ENCODE measurements at places on chromosomes 4 and X.

GRCh38 chr4:4386296-4386735, 586 bp upstream of the NSG1 start:
- peak; percentile 67 for DNase-seq

DNA sequence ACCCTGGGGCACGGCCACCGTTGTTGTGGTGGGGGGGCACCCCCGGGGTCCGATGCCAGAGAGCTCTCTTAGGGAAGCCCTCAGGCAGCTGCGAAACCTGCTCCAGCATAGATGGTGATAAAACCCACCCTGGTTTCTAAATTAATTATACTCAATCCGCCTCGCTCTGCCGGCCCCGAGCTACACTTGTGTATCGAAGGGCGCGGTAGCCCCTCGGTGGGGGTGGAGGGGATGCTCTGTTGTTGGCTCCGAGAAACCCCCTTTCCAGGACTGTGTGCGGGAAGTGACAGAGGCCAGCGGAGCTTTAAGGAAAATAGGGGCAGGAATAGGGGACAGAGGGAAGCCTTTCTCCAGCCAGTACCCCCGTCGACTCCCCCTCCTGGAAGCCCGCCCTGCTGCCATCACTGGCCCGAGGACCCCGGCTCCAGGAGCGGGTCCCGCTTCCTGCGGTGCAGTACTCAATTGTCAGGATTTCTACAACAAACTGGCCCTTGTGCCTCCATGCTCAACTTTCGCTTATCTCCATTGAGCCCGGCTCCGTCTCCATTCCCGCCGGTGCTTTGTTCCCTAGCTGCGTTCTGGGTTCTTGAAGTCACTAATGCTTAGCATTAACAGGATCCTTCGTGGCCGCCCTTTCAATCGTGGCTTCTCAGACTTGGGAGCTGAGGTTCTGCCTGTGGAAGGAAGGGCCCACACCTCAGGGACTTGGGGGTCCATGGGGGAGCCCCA, 408.2 kb downstream of the BCOR start:
- no peak for DNase-seq

DNA sequence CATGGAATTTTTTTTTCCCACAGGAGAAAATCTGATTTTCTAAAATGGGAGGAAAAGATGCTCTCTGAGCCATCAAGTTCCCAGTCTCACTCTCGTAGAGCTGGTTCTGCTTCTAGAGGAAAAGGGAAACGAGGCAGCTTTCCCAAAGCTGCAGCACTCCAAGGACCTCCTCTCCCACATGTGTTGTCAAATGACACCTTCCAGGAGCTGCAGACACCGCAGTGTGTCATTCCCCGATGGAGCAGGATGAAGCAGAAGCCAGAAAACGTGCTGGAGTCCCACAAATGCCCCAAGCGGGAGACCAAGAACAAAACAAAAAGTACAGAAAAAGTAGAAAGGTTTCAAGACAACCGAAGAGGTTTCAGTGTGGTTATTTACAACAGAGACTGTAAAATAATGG, 348.1 kb downstream of the ARHGAP10 start:
- DNase-seq = no peak

GRCh38 chrX:124010157-124010556, 48.7 kb downstream of the STAG2 start:
- DNase-seq = no peak

DNA sequence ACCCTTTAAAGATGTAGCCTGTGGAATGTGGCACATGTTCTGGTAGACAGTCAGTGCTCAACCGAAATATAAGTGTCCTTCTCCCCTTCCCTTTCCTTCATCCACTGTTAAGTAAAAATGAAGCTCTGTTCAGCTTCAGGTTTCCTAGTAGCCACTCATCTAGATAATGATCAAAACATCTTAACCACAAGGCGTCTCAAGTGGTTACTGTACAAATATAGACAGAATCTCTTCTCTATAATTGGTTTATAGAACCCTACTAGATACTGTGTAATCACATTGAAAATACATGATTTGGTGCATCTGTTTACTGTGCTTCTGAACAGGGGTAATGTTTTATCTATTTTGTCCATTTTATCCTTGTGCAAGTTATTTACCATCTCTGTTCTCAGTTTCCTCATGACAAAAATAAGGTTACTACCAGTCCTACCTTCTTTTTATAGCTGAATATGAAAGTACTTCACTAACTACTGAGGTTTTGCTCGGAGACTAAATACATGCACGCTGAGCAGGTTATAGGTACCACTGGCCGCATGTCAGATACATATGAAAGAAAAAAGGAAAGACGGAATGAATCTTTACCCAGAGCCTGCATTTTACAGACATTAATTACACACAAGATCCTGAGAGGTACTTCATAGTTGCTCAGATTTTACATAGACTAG, 20.3 kb upstream of the SLC25A4 start:
- no peak for DNase-seq

- no peak for DNase-seq
Measured at GRCh38 chr4:112270640-112271421, 14.9 kb downstream of the TIFA start.

GRCh38 chr4:11223311-11223710, 205.4 kb downstream of the HS3ST1 start:
- DNase-seq = no peak

DNA sequence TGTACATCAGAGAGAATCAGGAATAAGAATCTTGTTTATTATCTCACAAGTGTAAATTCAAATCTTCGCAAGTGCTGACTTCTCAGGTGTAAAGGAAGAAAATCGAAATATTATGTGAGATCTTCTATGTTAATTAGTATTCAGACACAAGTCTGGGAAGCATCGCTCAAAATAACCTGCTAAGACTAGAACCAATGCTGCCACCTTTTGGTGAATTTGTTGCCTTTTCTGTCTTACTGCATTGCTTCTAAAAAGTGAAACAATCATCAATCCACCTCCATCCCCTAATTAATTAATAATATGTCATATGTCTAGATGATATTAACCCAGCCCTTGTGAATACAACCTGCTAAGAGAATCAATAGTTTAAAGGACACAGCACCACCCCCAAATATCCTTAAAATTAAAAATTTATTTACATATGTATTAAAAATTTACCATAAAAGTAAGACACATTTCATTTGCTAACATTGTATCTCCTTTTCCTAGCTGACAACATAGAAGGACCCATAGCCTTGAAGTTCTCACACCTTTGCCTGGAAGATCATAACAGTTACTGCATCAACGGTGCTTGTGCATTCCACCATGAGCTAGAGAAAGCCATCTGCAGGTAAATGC, 3.5 kb downstream of the EPGN start:
- peak; percentile 47 for DNase-seq

GRCh38 chr4:140781596-140781995, 25.4 kb upstream of the TBC1D9 start:
- no peak for DNase-seq

GRCh38 chrX:104105330-104106262, 6.7 kb upstream of the ZCCHC18 start:
- no peak for DNase-seq

DNA sequence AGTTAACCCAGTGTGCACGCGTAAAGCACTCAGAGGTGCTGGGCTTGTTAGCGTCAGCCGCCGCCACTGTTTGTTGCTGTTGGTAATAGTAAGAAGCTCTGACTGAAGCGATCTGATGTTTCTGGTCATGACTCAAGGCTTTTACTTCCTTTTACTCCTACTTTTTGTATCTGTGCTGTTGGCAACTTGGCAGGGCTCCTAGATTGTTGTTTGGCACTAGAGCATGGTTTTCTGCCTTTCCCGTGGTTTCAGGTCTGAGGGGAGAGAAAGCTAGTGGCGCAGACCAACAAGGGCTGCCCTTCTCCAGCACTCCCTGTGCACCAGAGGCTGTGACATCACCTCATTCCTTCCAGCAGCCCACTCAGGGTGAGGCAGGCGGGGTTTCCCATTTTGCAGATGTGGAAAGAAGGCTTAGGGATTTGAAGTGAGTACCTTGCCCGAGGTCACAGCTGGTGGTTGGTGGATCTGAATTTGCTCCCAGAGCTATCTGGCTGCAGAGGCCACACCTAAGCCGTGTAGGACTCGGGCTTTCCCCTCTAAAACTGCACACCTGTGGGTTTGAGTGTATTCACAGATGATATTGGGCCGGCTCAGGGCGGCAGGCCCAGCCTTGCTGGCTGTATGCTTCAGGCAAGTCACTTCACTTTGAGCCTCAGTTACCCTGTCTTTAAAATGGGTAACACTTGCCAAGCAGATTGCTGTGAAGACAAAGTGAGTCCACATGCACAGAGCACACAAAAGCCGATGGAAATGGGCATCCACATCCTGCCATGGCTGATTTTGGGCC, 51.2 kb upstream of the TADA2B start:
- DNase-seq = peak; percentile 26

GRCh38 chr4:56684320-56685050, 3.4 kb upstream of the HOPX start:
- DNase-seq = no peak

DNA sequence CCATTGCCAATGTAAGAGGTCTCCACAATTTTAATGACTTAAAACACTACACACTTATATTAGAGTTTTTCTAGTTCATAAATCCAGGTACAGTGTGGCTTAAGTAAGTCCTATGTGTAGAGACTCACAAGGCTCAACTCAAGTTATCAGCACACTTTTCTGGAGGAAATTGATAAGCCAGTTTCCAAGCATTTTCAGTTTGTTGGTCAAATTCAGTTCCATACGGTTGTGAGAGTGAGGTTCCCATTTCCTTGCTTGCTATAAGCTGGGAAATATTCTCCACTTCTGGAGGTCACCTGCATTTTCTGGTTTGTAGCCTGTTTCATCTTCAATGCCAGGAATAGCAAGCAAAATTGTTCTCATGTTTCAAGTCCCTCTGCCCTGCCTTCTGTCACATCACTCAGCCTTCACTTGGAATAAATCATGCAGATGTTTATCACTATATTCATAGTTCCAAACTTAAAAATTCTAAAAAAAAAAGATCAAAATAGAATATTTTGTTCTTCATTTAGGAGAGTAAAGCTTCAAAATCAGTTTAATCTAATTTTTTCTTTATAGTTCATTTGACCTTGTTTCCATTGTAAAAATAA, 1137.5 kb upstream of the INTU start:
- DNase-seq = no peak

GRCh38 chr4:147964266-147964880, 232.5 kb downstream of the ARHGAP10 start:
- no peak for DNase-seq

GRCh38 chr4:90027565-90027964, 99.6 kb upstream of the CCSER1 start:
- no peak for DNase-seq

- no peak for DNase-seq
Measured at GRCh38 chr4:142383800-142384470, 462.2 kb downstream of the INPP4B start.
